IPS DF 19.7 (cell line): ENCODE measurements at places on chromosomes 6 and 20.
A peak's percentile ranks its signal among the peaks of the same experiment; 100 is the strongest.

GRCh38 chr6:37867756-37868446, 48.4 kb downstream of the ZFAND3 start:
- DNase-seq: no peak

GRCh38 chr6:132132924-132133639, 181.9 kb upstream of the CCN2 start:
- no peak for DNase-seq

DNA sequence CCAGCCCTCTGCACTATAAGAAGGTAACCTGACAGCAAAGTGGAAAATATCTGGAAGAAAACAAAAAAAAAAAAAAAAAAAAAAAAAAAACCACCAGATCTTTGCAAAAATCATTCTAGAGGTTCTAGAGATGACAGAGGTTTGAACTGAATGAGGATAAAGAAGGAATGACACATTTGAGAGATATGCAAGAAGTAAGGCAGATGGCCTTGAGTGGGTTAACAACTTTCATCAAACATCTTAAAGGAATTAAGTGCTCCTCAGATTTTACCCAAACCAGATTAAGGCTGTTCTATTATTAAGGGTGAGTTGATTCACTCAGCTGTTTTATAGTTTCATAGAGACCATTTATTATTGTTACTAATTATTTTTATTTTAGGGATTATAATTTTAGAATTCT, 62.0 kb downstream of the RSPO3 start:
- DNase-seq: no peak

DNA sequence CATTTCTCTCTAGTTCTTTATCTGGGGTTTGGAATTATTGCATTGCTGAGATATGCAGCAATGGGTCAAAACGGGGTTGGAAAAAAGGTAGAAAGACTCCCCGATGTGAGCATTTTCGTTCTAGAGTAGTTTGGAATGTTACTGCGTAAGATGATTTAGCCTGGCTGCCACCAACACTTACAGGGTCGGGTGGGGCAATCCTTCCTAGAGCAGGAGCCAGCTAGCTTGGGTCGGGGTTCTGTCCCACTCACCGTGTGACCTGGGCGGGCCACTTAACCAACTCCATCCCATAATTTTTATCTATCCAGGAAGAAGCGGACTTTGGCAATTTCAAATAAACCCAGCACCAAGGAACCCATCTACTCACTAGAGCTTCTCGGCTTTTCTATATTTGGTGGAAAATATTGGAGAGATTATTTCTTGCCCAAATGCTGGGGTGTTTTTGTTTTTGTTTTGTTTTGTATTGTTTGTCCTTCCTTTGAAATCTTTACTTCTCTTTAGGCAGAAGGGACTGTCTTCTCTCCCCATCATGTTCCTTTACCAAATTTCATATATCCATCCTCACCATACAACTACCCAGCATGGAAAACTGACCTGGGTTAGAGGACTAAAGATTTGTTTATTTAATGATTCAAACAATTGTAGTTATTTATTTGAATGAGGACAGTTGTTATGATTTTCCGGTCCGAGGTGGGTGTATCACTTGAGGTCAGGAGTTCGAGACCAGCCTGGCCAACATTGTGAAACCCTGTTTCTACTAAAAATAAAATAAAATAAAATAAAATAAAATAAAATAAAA, 72.4 kb downstream of the GPX5 start:
- DNase-seq: no peak

DNA sequence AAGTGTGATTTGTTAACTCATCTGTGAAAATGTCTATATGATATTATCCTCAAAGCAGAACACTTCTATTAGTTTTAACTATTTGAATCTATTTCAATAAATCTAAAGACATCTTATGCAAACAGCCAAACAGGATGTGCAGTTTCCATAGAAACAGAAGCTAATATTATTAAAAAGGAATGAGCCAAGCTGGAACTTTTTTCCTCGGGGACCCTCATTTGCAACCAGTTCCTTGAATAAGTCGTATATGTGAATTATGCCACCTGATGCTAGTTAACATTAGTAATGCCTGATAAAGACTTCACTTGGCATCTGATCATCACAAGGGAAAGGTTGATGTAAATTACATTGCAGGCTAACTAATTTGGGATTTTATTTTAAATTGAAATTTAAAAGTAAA, 216.9 kb upstream of the SMLR1 start:
- no peak for DNase-seq

- DNase-seq: no peak
Measured at GRCh38 chr6:2192976-2193375, 52.4 kb downstream of the GMDS start.

DNA sequence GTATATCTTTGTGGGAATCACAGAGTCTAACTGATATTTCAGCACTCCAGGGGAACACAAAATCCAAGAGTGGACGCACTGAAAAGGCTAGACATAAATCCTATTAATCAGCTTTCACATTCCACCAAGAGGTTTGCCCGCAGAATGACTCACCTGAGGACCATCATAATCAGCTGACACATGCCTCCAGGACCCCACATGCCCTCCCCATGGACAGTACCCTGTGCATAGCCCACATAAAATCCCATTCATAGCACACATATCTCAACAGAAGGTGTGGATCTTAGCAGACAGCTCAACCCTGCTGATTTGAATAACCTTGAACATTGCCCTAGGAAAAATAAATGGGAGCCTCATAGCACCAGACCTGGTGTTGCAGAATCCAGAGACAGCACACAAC, 246.8 kb upstream of the TENT5A start:
- DNase-seq: no peak

GRCh38 chr20:46416421-46416820, 10.0 kb upstream of the ELMO2 start:
- DNase-seq: no peak

DNA sequence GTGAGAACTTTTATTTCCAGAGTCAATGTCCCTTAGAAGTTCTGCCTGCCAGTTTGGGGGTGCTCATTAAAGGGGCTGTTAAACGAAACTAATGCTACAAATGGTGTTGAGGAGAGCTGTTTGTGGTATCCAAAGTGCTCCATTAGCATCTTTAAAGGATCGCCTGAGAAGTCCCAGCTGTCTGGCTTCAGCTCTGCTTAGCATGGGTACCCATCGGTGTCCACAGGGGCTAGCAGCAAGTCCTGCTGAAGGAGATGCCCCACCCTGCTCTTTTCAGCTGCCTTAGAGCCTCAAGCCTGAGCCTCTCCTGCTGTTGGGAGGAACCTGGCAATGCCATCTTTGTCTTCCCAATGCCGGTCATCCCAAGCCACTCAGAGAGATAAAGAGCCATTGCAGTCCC, 111.1 kb downstream of the FOXO3 start:
- peak; percentile 45 for DNase-seq

- DNase-seq: no peak
Measured at GRCh38 chr20:2767768-2768631, 32.4 kb downstream of the CPXM1 start.

DNA sequence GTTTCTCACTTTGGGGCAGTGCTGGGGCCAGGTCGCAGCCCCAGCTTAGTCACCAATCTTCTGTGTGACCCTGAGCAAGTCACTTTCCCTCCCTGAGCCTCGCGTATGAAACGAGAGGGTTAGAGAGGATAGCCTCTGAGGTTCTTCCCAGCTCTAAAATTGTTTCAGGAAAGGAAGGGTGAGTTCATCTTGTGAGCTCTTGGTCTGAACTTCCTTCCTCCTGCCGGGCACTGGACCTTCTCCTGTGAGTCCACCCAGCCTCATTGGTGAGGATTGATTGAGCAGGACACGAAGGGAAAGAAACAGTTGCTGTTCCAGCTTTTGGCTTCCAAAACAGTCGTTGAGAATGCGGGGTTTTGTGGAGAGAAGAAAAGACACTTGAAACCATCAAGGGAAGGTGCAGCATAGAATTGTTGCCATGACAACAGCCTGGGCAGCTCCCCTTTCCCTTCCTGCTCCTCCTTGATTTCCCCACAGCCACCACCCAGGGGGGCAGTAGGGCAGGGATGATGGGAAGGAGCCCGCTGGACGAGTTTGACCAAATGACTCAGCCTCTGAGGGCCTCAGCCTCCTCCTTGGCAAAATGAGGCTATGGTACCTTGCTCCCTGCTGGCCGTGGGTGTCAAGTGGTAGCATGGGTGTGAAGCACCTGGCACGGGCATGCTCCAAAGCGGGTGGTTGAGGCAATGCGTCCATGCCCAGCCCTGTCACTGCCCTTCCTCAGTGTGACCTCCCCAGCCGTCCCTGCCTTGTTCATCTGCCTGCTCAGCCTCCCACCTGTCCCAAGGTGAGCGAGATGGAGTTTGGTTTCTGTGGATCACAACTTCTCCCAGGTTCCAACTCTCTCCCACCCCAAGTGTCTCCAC, 107.8 kb downstream of the CDC5L start:
- no peak for DNase-seq

- DNase-seq: no peak
Measured at GRCh38 chr6:21710908-21711627, 117.5 kb downstream of the SOX4 start.

DNA sequence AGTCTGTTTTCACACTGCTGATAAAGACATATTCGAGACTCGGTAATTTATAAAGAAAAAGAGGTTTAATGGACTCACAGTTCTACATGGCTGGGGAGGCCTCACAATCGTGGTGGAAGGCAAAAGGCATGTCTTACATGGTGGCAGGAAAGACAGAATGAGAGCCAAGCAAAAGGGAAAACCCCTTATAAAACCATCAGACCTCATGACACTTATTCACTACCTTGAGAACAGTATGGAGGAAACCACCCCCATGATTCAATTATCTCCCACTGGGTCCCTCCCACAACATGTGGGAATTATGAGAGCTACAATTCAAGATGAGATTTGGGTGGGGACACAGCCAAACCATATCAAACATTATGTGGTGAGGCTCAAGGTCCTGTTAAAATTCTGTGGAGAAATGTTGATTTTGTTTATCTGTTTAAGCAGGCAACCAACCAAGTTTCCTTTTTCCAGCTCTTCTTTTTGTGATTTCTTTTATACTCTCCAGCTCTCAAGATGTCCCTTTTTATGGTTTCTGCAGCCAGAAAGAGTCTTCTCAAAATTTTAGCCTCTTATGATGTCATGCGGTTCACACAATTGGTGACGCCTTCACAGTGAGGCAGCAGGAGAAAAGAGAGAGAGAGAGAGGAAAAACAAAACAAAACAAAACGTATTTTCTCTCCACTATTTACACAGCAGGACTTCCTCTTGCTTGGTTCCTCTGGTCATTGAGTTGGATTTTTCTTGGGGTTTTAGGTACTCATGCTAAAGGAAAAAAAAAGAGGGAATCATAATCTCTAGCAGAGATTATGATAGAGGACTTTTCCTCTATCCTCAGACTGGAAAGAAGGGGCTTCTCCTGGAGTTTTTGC, 18.0 kb downstream of the AIG1 start:
- DNase-seq: no peak

DNA sequence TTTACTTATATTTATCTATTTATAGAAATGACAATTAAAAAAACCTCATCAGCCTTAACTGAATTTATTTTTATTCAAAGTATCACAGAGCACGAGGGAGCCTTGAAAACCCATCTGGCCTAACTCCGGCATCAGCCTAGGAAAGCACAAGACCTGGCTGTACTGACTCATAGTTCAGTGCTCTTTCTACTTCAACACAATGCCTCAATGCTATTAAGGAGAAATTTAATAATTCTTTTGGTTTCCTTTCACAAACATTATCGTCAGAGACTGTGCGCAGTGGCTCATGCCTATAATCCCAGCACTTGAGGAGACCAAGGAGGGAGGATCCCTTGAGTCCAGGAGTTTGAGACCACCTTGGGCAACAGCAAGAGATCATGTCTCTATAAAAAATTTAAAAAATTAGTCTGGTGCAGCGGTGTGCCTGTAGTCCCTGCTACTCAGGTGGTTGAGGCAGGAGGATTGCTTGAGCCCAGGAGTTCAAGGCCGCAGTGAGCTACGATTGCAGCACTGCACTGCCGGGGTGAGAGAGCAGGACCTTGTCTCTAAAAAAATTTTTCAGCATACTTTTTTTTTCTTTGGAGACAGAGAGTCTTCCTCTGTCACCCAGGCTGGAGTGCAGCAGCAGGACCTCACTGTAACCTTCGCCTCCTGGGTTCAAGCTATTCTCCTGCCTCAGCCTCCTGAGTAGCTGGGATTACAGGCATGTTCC, 1.9 kb upstream of the SASH1 start:
- DNase-seq: no peak

GRCh38 chr6:147776631-147777213, 268.2 kb downstream of the SAMD5 start:
- DNase-seq: no peak

- no peak for DNase-seq
Measured at GRCh38 chr6:14004258-14004657, 79.5 kb downstream of the RNF182 start.

DNA sequence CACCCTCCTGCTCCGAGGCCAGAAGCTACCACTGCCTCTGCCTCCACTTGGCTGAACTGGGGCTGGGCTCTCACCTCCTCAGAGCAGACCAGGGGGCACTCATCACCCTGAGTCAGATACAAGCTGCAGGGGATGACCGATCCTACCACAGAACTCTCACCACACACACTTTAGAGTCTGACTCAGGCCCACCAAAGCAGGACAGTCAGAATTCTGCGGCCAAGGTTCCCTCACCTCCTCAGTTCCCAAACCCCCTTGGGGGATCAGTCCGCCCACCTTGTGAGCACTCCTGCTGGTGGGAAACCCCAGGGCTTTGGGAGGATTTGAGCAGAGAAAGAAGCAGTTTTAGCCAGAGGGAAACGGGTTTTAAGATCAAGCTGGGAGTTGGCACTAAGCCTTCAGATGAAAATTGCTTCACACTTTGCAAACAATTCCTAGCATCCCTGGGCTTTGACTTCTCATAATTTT, 587.8 kb upstream of the JAG1 start:
- DNase-seq: no peak

DNA sequence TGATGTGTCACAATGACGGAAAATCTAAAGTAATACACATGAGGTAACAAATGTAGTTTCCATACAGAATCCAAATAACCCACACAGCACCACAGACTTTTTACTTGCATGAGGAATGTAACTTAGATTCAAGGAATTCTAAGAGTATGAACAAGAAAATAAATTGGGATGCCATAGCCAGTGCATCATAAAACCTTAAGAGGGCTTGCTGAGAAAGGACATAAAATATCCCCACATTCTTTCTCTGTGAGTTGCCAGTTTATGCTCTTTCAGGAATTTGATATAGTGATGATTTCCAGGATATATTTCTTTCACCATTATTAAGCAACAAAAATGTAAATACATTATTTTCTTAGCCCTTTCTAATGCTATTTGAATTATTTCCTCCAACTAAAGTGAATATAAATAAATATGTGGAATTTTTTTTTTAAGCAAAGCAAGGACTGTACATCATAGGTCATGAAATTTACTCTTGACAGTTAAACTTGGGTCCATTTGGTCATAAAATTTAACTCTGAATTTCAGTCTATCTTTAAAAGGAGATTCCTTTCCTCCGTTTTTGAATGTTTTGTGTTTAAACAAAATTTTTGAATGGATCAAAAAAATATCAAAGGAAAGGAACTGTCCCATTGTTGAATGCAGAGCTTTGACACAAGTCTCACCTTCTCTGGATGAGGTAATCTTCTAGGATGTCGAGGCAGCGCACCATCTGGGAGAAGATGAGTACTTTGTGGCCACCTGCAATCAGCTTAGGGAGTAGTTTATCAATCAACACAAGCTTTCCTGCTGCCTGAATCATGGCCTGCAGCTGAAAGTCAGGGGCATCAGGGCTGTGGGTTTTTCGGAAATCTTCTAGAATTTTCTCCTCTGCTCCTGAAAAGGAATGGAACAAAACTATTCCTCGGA, 116.3 kb upstream of the EMILIN3 start:
- no peak for DNase-seq

GRCh38 chr6:44176762-44177509, 18.3 kb downstream of the CAPN11 start:
- no peak for DNase-seq

GRCh38 chr20:23116311-23117089, 30.4 kb upstream of the CD93 start:
- DNase-seq: no peak

- no peak for DNase-seq
Measured at GRCh38 chr6:28719275-28719940, 193.7 kb downstream of the GPX5 start.
